ENCODE measurements at places on chromosomes 1 and 21.
A peak's percentile ranks its signal among the peaks of the same experiment; 100 is the strongest.

DNA sequence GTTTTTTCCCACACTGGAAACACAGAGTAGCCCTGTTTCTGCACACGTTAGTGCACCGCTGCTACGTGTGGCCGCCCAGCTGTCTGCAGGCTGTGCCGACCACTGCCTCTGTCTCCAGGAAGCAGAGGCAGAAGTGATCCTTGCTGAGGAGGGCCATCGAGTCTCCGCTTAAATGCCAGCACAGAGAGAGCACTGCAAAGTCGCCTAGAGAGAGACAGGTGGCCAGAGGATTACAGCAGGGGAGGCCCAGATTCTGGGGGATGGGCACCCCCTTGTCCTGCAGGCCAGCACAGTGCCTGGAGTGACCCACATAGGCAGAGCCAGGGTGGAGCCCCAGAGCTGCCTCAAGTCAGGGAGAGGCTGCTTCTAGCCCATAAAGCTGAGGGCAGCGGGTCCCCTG is 6.1 kb downstream of the TPRG1L start:
- H3K36me3 ChIP-seq, result no peaks in the 10 kb centered on the region
- no peak for DNase-seq
- H3K4me3 ChIP-seq, result no peak overlapping the region

DNA sequence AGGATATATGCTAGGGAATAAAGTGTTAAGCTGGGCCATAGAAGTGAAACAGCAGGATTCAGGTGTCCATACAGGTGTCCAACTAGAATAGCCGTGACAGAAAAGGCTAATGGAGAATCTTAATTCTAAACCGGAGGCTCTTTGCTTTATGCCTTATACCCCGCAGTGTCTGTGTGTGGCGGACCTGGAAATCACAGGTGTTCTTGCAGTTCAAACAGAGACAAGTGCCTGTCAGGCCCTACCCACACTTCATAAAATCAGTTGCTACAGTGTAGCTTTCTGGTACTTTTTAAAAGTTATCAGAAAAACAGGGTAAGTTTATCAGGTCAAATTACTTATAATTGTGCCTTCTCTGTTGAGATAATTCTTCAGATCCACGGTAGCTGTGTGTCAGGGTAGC is 293.9 kb downstream of the LRRC7 start:
- H3K27ac ChIP-seq, result no peak overlapping the region
- no peaks in the 10 kb centered on the region for H3K36me3 ChIP-seq
- H3K4me1 ChIP-seq, result no peaks in the 10 kb centered on the region
- no peak for DNase-seq
- H3K4me3 ChIP-seq, result no peak overlapping the region
- no peaks in the 10 kb centered on the region for H3K27me3 ChIP-seq

GRCh38 chr1:57883642-57883995 is 459.8 kb upstream of the DAB1 start:
- no peak overlapping the region for H3K27ac ChIP-seq
- peak; percentile 54 for DNase-seq
- H3K4me1 ChIP-seq, result peaks cover 31% of the 10 kb centered on the region
- H3K4me3 ChIP-seq, result peak overlapping the region; percentile 3
- H3K36me3 ChIP-seq, result no peaks in the 10 kb centered on the region

- no peaks in the 10 kb centered on the region for H3K4me1 ChIP-seq
- no peak overlapping the region for H3K27ac ChIP-seq
- DNase-seq, result peak; percentile 43
- no peaks in the 10 kb centered on the region for H3K36me3 ChIP-seq
These were observed 18.8 kb downstream of the KYAT3 start for GRCh38 chr1:88973520-88974137.

GRCh38 chr1:202145068-202145743 is 669 bp upstream of the ARL8A start:
- no peak overlapping the region for H3K27ac ChIP-seq
- peak overlapping the region; percentile 92 for H3K4me3 ChIP-seq
- H3K36me3 ChIP-seq, result no peaks in the 10 kb centered on the region
- H3K27me3 ChIP-seq, result peaks cover 15% of the 10 kb centered on the region
- no peak for DNase-seq

DNA sequence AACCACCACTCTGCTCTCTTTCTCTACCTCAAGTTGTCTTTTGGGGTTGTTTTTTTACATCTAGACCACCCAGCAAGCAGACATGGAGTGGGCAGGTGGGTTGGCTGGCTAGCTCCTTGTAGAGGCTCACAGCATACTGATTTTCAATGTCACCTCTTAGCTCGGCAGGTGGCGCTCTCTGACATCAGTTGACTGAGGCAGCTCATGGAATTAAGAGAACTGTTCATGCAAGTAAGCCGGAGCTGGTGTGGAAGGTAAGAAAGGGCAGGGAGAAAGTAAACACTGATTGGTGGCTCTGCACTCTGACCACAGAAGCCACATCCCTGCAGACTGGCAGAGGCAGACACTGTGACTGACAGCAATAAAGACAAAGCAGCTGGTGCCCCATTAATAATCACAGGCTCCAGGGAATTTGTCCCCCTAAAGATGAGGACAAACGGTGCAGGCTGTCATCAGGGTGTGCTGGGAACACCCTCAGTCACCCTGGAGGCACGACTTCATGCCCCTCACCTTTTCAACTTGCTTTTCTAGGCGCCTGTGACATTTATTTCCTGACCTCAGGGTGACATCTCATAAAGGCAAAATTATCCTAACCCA is 226.8 kb downstream of the LMX1A start:
- DNase-seq, result peak; percentile 93
- no peak overlapping the region for H3K27ac ChIP-seq
- no peaks in the 10 kb centered on the region for H3K36me3 ChIP-seq
- H3K4me1 ChIP-seq, result peaks cover 5% of the 10 kb centered on the region

DNA sequence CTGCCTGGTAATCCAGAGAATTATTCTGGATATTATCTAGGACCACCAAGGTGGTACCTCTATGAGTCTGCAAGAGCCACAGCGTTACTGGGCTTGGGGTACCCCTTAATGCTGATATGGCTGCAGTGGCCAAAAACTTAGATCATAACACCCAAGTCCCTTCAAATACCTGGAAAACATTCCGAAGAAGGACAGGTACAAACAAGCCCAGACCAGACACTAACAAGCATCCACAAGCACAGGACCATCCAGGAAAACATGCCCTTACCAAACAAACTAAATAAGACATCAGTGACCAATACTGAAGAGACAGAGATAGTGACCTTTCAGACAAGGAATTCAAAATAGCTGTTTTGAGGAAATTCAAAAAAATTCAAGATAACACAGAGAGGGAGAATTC is 2.9 kb downstream of the C1orf105 start:
- H3K4me3 ChIP-seq, result no peak overlapping the region
- H3K4me1 ChIP-seq, result peaks cover 16% of the 10 kb centered on the region
- H3K27ac ChIP-seq, result no peak overlapping the region
- H3K36me3 ChIP-seq, result no peaks in the 10 kb centered on the region
- no peak for DNase-seq
- H3K27me3 ChIP-seq, result no peaks in the 10 kb centered on the region

GRCh38 chr21:40714536-40714935 is 132.4 kb downstream of the DSCAM start:
- H3K27ac ChIP-seq, result no peak overlapping the region
- no peaks in the 10 kb centered on the region for H3K4me1 ChIP-seq
- no peaks in the 10 kb centered on the region for H3K36me3 ChIP-seq
- no peak for DNase-seq
- H3K27me3 ChIP-seq, result no peaks in the 10 kb centered on the region

All from neural progenitor cell (in vitro differentiated cells).